ENCODE measurements at places on chromosomes 6 and 20.

- DNase-seq, result no peak
Observed at GRCh38 chr6:3281631-3282475, 23.1 kb downstream of the PSMG4 start.

DNA sequence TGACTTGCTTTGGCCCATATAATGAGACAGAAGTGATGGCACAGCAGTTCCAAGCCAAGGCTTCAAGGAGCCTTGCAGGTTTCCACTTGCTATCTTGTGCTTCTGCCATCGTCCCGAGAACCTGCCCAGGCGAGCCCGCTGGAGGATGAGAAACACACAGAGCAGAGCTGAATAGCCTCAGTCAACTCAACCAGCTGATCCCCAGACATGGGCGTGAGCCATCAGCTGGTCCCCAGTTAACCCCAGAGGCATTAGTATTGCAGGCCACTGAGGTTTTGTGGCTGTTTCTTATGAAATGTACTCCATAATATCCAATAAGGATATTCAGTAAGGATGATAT, 81.7 kb upstream of the SHLD1 start:
- DNase-seq, result no peak

GRCh38 chr6:165971202-165971601, 196.4 kb downstream of the TBXT start:
- DNase-seq, result no peak

DNA sequence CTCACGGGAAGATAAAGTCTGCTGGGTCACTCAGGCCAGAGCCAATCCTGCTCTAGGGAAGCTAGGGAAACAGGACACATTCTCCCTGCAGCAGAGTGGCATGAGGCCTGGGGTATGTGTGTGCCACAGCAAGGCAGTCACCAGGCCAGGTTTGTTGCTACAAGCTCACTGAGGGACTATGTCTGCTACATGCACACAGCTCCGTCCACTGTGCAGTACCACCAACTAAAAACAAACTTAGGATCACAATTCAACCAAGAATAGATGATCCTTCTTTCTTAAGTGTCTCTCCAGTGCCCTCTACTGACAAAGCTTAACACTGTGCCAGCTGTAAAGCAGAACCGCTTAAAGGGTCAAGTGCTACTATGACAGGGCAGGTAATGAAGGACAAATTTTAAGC, 192.5 kb downstream of the PTPRK start:
- DNase-seq, result no peak

- DNase-seq, result no peak
Observed at GRCh38 chr20:34410336-34410735, 47.3 kb downstream of the ITCH start.

GRCh38 chr6:35663447-35664235, 25.1 kb downstream of the FKBP5 start:
- DNase-seq, result no peak

DNA sequence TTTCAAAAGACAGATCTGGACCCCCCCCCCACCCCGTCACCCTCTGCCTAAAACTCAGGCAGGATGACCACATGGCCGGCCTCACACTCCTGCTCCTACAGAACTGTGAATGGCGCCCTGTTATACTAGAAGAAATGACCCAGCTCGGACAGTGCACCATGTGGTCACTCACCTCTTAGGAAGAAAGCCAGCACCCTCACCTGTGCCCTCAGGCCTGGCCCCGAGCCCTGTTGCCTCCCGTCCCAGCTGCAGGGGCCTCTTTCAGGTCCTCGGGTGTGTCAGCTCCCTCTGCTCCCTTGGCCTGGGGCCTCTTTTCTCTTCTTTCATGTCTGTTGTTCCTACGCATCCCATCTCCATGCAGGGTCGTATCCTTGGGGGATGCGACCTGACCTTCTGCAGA, 23.7 kb downstream of the OSBPL2 start:
- DNase-seq, result no peak

DNA sequence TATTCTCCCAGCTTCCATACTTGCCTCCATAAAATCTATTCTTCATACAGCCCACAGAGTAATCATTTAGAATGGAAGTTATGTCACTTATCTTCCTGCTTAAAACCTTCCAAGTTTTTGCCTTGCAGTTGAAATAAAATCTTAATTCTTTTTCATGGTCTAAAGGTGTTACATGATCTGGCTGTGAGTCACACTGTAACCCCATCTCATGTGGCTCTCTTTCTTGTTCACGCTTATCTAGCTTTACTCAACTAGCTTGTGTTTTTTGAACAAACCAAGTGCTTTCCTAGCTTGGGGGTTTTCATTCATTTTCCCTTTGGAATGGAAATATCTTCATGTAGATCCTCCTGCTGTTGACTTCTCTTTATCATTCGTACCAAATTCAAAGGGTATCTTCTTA, 23.6 kb upstream of the THEMIS start:
- DNase-seq, result no peak

- no peak for DNase-seq
Observed at GRCh38 chr6:92710048-92710447, 709.3 kb downstream of the EPHA7 start.

DNA sequence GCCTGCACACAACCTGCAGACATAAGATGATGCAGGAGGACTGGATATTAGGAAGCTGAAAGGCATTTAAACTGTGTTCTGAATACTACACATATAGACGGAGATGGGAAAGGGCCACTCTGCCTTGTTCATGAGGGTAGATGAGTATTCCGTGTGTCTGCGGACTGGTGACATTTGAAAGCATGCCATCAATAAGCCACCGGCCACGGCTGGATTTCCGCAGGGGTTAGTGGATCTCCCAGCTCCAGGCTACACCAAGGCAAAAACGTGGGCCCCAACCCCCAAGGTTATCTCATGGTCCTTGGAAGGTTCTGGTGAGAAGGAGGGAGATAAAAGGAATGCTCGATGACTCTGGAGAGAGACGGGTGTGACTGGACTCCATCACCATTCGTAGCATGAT, 78.6 kb upstream of the THBS2 start:
- DNase-seq, result no peak

DNA sequence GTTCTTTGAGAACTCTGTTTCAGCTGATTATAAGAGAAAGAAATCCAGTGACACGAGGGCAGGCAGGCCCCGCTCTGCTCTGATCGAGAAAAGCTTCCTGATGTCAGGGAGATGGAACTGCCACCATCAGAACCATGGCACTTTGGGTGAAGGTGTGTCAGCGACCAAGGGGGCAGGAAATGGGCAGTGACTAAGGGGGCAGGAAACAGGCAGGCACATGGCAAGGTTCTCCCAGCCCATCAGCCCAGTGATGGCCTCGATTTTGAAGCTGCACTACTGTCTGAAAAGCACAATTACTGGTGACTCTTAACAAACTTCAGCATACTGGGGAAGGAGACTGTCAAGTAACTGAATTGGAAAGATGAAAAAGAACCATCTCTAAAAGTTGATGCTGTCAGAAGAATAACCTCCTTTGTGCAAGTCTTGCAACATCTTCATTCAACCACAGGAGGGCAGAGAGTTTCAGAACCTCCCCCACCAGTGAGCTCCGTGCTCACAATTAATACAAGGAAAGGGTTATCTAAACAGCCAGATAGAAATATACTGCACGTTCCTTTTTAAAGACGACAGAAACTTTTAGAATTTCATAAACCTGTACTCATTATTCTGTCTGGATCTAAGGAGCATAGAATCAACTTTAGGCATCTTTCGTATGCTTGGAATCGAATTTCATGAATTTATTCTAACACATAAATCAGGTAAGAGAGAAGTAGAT, 39.1 kb downstream of the TMX4 start:
- no peak for DNase-seq

GRCh38 chr6:26006086-26006939, 43.7 kb downstream of the TRIM38 start:
- DNase-seq, result no peak

GRCh38 chr6:62285612-62286469, at the start of gene KHDRBS2:
Gene KHDRBS2, minus strand, starts transcription at chr6:62286225.
- no peak for DNase-seq

- DNase-seq, result no peak
Observed at GRCh38 chr20:23362392-23363256, 642 bp downstream of the GZF1 start.

Measured in NCI-H1436 treated with DMSO at 0.1 percent for 48 hours (cell line).